T-helper 22 cell (primary cell): ENCODE measurements at places on chromosomes 4 and X.

DNA sequence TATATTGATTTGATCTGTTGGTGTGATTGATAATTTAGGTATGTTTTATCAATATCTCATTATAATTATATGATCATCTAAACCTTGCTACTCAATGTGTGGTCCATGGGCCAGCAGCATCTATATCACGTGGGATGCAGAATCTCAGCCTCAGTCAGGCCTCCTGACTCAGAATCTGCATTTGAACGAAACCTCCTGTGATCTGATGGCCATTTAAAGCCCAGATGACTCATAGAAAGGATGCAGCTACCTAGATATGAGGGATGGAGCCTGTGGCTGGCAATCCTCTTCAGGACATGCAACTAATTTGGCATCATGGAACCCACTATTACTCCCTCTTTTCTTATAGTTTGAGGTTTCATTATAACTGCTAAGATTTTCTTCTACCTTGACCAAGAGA lies 11.3 kb upstream of the CHRNA9 start:
- no peak for DNase-seq

DNA sequence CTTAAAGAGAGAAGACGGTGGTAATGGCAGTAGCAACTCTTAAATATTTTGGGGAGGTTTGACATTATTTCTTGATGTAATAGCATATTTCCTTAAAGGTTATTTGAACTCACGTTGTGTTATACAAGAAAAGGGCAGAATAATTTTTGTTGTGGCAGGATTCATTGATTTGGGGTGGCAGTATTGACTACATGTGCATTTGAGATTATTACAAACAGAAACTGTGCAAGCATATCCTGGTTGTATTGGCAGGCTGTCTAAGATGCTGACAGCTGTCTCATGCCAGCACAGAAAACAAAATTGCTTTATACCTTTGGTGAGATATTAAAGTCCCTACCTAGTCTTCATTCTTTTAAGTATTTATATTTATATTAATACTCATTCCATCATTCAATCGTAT lies 300.7 kb upstream of the MAGEC2 start:
- no peak for DNase-seq

DNA sequence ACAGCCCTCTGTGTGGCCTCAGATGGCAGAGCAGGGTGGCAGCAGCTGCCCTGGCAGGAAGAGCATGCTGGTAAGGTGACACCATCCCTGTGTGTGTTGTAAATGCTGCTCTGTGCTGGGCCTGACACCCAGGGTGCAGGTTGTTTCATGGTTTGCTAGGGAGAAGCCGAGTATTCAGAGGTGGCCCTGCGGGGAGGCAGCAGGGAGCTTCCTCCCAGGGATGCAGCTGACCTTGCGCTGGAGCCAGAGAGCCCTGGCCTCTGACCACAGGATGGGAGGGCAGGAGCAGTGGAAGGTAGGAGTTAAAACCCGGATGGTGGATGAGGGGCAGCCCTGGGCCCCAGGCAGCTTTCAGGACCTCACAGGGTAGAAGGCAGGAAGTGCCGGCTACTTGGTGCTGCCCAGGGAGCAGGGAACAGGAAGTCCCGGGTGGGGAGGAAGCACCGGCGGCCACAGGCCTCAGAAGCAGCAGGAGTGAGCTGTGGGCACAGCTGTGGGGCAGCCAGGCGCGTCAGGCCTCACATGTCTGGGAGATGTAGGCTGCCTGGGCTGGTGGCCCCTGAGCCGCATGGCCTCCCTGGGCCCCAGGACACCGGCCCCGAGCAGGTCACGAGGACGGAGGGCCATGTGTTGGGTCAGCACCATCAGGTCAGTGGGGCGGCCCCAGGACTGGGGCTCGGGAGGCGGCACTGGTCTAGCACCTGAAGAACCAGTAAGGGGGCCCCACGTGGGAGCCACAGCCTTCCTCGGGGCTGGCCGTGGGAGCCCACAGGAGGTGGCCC lies 19.1 kb downstream of the SH3BP2 start:
- peak; percentile 39 for DNase-seq

DNA sequence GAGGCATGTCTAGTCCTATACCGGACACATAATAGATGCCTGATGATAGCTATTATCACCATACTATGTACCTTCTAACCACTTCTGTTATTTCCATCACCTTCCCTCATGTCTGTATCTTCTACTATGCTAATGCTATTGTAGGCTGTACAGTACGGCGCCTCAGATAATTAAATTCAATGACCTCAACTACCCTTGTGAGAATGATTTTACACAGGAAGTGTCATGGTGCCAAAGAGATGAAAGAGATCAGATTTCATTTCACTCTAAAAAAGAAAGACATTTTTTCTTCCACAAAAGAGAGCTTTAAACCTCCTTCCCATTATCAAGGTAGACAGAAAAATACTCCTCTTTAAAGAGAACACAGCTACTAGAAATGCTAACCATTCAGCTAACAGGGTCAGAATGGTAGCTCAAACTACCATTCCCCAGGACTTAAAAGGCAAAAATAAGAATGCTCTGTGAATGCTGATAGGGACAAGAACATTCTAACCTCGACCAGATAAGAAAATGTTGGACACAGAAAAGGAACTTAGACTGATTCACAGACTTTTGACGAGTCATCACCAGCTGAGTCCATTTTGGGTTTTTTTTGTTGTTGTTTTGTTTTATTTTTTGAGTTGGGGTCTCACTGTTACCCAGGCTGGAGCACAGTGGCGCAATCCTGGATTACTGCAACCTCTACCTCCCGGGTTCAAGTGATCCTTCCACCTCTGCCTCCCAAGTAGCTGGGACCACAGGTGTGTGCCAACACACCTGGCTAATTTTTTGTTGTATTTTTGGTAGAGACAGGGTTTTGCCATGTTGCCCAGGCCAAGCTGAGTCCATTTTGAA lies 99.2 kb upstream of the RAPGEF2 start:
- no peak for DNase-seq

DNA sequence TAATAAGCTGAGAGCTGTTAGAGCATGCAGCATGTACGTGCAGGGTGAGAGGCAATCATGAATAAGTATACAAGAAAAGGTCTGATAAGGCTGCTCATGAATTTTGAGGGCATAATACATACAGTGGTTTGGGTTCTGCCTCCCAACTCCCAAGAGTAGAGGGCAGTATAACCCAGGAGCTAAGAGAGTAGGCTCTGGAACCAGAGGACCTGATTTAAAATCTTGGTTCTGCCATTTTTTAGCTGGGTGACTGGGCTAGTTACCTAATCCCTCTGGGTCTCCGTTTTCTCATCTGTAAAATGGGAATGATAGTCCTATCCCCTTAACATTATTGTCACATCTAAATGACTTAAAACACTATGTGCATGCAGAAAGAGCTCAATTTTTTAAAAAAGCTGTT lies 85.3 kb downstream of the LNX1 start:
- DNase-seq: no peak

DNA sequence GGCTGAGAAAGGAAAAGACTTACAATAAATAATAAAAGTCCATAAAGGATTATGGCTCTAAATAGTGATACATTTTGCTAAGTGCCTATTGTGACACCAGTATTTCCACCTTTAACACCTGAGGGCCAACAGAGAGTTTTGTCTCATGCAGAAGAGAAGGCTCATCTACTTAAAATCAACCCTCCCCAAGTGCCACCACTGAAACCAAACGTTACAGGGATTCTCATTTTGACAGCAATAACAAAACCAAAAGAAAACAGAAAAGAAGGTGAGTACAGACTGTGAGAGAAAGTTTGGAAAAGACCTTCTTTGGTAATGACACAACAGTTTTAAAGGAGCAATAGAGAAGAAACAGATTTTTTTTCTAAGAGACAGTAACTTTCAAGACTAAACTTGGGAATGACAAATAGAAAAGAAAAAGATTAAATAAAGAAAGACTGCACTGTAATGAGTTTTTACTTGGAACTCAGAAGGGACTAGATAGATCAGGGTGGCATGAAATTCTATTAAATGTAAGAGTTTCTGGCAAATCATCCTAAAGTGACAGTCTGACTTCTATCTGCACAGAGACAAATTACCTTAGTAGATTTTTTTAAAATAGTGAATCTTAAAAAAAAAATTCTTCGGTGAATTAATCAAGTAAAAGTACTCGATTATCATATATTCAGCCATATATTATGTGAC lies 109.7 kb downstream of the ZNF827 start:
- DNase-seq: no peak

DNA sequence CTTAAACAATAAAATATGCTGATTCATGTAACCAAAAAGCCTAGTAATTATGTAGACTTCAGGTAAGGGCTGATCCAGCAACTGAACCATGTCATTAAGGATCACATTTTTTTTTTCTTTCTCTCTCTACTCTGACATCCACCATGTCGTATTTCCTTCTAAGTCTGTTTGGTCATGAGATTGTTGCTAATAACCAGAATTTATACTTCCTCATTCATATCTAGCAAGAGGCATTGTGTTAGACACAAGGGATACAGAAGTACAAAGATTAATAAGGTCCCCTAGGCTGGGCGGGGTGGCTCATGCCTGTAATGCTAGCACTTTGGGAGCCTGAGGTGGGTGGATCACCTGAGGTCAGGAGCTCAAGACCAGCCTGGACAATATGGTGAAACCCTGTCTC lies 24.1 kb downstream of the PHEX start:
- no peak for DNase-seq
